Osteoblast (primary cell): ENCODE measurements at places on chromosomes 5 and 9. TPM values are rescaled to one million over a fixed set of nuclear protein-coding genes. Genes with fewer than 3 reads are reported as not detected.

HAVCR2 gene
- 0.59 and 0.72 TPM in 2 replicates for total RNA-seq

NME5 gene
- 5.9 and 6.5 TPM in 2 replicates for total RNA-seq

CLIC3 gene
- 1.5 and 2.5 TPM in 2 replicates for total RNA-seq

SLCO6A1 gene
- total RNA-seq = not detected in 2 replicates

TAF1L gene
- total RNA-seq = not detected in 2 replicates

USP20 gene
- total RNA-seq = 9.1 and 10.5 TPM in 2 replicates

ITGA2 gene
- 2.7 and 2.9 TPM in 2 replicates for total RNA-seq

SLCO4C1 gene
- total RNA-seq = 2.5 and 4.1 TPM in 2 replicates

F2R gene
- total RNA-seq = 38.7 and 41.0 TPM in 2 replicates

DNA sequence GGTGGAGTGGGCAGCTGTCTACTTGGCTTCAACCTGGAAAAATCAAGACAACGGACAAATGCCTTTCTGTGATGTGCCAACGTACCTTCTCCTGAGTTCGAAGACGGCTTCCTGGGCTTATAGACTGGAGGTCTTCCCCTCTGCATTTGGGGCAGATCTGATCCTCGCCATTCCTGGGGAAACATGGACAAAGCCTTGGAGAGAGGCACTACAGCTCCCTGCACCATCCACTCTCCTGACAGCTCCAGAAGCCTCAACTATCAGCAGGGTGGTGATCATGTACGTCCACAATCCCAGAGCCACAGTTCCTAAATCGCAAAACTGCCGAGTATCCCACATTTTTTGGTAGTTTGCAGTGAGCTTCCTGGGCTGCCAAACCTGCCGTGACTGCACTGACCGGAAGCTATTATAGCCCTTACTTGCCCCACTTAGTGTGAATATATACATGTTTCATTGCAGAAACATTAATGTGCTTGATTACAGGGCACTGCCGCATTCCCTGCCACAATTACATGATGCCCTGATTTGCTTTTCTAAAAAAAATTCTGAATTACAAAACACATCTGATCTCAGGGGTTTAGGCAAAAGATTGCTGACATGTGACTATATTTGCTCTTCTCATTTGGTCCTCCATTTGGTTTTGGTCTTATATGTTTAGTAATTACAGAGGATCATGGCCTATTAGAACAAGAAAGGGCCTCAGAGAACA, 2.8 kb downstream of the TRAF1 start:
- H3K27ac ChIP-seq = no peak overlapping the region
- H3K36me3 ChIP-seq = no peaks in the 10 kb centered on the region
- no peaks in the 10 kb centered on the region for H3K27me3 ChIP-seq
- no peak for DNase-seq
- H3K4me3 ChIP-seq = no peak overlapping the region
- peaks cover 29% of the 10 kb centered on the region for H3K4me1 ChIP-seq

- H3K27ac ChIP-seq = no peak overlapping the region
- H3K4me1 ChIP-seq = no peaks in the 10 kb centered on the region
- H3K36me3 ChIP-seq = no peaks in the 10 kb centered on the region
Observed at GRCh38 chr9:83199240-83199639, 136.3 kb upstream of the RASEF start.

GRCh38 chr5:178392386-178392785, 159.8 kb upstream of the PHYKPL start:
- DNase-seq = peak; percentile 57
- H3K4me1 ChIP-seq = no peaks in the 10 kb centered on the region
- no peak overlapping the region for H3K4me3 ChIP-seq

DNA sequence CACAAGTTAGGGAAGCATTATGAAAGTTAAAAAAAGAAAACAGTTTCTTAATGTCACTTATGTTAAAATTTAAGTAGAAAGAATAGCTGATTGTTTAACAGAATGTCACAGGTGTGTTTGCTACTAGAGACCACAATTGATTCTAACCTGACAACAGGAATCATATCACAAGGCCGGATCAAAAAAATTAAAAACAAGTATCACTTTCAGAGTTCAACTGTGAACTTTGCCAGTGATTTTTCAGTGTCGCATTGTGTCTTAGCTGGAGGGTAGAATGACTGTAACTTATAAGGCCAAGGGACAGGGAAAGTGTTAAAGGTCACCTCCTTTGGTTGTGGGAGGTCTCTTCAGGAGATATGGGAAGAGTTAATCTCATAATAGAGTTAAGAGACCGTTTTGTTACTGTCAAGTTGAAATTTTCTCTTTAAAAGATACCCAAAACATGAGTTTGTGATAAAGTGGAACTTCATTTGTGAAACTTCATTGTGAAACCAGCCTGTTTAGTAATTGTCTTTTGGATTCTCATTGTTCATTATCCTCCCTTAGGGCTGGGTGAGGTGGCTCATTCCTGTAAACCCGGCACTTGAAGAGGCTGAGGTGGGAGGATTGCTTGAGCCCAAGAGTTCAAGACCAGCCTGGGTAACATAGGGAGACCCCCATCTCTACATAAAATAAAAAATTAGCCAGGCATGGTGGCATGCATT, 40.9 kb downstream of the CPEB4 start:
- no peak overlapping the region for H3K4me3 ChIP-seq
- no peaks in the 10 kb centered on the region for H3K27me3 ChIP-seq
- no peaks in the 10 kb centered on the region for H3K36me3 ChIP-seq
- no peak for DNase-seq
- no peak overlapping the region for H3K27ac ChIP-seq
- H3K4me1 ChIP-seq = peaks cover 20% of the 10 kb centered on the region

- peaks cover 14% of the 10 kb centered on the region for H3K36me3 ChIP-seq
- DNase-seq = no peak
- no peaks in the 10 kb centered on the region for H3K4me1 ChIP-seq
- H3K4me3 ChIP-seq = no peak overlapping the region
Observed at GRCh38 chr9:69215774-69216485, 41.9 kb downstream of the TJP2 start.

DNA sequence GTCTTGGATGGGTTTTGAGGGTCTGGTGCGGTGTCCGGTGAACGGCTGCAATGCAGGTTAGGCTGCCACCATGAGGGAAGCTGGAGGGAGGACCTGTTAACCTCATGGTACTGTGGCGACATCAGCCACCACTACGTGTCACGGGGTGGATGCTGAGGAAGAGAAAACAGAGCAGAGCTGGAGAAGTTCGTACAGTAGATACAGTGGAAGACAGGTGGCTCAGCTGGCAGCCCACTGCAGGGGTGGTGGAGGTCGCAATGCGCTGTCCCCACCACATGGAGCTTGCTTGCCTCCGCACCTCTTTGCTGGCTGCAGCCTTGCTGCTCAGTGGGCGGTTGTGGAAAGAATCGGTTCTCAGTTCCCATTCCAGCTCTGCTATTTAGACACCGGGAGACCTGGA, 2.8 kb downstream of the DCANP1 start:
- peaks cover 6% of the 10 kb centered on the region for H3K4me1 ChIP-seq
- DNase-seq = no peak
- no peaks in the 10 kb centered on the region for H3K36me3 ChIP-seq

DNA sequence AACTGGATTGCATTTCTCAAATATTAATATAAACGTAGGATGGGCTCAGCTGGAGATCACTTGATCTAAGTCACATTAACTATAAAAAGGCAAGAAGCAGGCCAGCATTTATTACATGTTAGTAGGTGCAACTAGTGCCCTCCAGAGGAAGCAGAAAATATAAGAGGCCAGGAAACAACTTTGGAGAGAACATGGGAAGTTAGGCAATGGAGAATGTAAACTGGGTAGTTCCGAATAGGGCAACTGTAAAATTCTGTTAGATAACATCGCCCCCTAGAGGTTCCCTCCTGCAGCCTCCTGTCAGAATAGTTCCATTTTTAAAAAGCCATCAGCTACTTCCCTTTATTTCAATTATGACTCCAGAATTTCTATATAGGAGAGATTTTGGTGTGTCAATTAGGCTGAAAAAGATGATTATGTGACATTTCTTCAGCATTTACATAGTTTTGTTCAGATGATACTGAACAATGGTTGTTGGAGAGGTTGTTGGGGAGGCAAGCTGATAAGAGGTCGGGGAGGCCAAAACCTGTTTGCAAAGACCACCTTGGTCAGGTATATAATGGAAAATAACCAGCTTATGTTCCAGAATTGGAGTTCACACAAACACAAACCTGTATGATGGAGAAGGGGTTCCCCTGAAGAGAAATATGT, 22.4 kb downstream of the CCL28 start:
- H3K36me3 ChIP-seq = no peaks in the 10 kb centered on the region
- H3K4me1 ChIP-seq = no peaks in the 10 kb centered on the region
- no peak overlapping the region for H3K27ac ChIP-seq
- no peak overlapping the region for H3K4me3 ChIP-seq

- no peak overlapping the region for H3K4me3 ChIP-seq
- no peak overlapping the region for H3K27ac ChIP-seq
- no peaks in the 10 kb centered on the region for H3K27me3 ChIP-seq
- no peak for DNase-seq
Observed at GRCh38 chr9:95062596-95063065, 254.9 kb downstream of the FANCC start.

DNA sequence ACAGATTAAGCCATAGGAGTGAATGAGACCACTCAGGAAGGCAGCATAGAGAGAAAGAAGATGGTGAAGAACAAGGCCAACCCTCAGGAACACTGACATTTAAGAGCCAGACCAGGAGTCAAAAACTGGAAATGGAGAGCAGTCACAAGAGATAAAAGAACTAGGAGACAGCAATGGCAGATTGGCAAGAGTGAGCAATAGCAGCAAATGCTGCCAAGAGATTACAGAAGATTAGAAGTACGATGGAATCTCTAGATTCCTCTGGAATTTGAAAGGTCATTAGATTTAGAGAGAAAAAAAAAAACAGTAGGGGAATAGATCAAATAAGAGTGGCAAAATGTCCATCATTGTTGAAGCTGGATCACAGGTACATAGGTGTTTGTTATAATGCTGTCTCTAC, 73.4 kb upstream of the SLC44A1 start:
- H3K4me3 ChIP-seq = no peak overlapping the region
- no peaks in the 10 kb centered on the region for H3K4me1 ChIP-seq
- no peak overlapping the region for H3K27ac ChIP-seq
- no peaks in the 10 kb centered on the region for H3K36me3 ChIP-seq

- peaks cover 20% of the 10 kb centered on the region for H3K4me1 ChIP-seq
- no peak overlapping the region for H3K4me3 ChIP-seq
- no peaks in the 10 kb centered on the region for H3K27me3 ChIP-seq
- H3K27ac ChIP-seq = no peak overlapping the region
- H3K36me3 ChIP-seq = no peaks in the 10 kb centered on the region
Observed at GRCh38 chr5:102863058-102863457, 108.0 kb downstream of the PAM start.

DNA sequence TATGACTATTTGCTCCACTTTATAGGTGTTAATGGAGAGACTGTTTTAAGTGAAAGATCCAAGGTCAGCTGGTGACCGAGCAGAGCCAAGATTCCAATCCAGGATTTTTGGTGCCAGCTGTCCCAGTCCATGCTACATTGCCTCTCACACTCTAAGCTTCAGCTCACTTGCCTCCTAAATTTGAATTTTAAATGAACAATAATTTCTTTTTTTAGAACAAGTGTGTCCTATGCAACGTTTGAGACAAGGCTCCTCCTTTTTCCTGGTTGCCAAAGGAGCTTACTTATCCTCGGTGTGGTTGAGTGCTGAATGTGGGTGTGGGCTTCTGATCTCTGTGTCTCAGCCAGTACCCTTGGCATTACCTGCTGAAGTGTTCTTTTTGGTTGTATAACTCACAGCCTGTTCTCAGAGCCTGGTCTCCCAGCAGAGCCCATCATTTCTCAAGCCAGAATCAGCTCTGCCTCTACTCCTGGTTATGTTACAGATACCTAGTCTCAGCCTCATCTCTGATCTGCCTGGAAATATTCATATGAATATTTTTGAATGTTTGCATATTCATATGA, 4.0 kb upstream of the PRRC1 start:
- H3K4me3 ChIP-seq = no peak overlapping the region
- no peaks in the 10 kb centered on the region for H3K36me3 ChIP-seq
- DNase-seq = no peak
- H3K27me3 ChIP-seq = peaks cover 30% of the 10 kb centered on the region
- H3K27ac ChIP-seq = no peak overlapping the region

GRCh38 chr9:6214903-6215302, 704 bp upstream of the IL33 start:
- H3K4me3 ChIP-seq = no peak overlapping the region
- H3K4me1 ChIP-seq = peaks cover 30% of the 10 kb centered on the region
- H3K27ac ChIP-seq = peak overlapping the region; percentile 77
- no peak for DNase-seq
- H3K36me3 ChIP-seq = no peaks in the 10 kb centered on the region
- peaks cover 3% of the 10 kb centered on the region for H3K27me3 ChIP-seq

DNA sequence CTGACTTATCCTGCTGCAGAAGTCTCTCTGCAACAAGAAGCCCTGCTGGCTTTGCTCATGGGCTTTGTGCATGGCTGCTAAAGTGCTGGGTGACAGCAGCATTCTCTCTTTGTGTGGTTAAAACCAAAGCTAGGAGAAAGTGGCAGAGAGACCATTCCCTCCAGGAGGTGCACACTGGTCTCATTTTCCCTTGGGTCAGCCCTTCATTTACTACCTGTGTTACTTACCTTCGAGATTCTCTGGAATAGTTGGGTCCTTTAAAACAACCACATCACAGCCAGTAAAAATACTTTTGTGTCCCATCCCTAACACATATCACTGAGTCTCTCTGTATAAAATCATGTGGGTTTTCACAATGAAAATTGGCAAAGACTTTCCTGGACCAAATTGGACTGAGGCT, 315.5 kb downstream of the IRX1 start:
- no peak overlapping the region for H3K4me3 ChIP-seq
- no peak for DNase-seq
- H3K36me3 ChIP-seq = no peaks in the 10 kb centered on the region
- H3K4me1 ChIP-seq = no peaks in the 10 kb centered on the region
- H3K27ac ChIP-seq = no peak overlapping the region
- H3K27me3 ChIP-seq = no peaks in the 10 kb centered on the region

DNA sequence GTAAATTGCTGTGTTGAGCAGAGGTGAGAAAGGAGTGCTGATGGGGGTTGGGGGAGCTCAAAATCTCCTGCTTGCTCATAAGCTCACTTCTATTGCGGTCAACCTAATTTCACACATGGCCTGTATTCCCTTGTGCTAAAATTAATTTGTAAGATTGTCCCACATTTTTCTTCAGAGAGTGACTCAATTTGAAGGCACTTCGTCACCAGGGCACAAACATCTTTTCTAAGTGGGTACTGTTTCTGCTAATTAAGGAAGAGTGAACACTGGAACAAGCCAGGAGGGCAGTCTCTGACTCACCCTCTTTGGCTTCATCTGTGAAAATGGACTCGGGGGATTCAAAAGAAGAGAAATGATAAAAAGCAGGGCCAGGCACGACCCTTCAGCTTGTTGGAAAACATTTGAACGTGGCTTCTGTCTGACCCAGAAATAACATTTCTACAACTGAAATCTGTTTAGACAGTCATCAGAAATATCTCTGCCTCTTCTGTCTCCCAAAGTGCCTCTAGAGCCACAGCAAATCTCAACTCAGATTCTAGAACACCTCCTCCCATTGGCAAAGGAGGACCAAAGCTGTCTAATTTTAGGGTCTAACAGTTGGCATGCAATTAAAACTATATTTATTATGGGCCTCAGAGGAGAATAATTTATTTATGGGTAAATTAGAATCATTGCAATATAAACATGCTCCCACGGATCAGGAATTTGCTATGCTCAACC, 49.8 kb downstream of the FEM1C start:
- no peak for DNase-seq
- no peaks in the 10 kb centered on the region for H3K27me3 ChIP-seq
- H3K27ac ChIP-seq = no peak overlapping the region
- H3K4me1 ChIP-seq = peaks cover 9% of the 10 kb centered on the region
- H3K4me3 ChIP-seq = peak overlapping the region; percentile 28
